ENCODE measurements at places on chromosomes 4 and X.

- peak; percentile 87 for DNase-seq
These were observed 3.3 kb downstream of the KLF3 start for GRCh38 chr4:38667085-38667893.

- no peak for DNase-seq
These were observed 114.5 kb downstream of the LARP7 start for GRCh38 chr4:112751447-112751846.

DNA sequence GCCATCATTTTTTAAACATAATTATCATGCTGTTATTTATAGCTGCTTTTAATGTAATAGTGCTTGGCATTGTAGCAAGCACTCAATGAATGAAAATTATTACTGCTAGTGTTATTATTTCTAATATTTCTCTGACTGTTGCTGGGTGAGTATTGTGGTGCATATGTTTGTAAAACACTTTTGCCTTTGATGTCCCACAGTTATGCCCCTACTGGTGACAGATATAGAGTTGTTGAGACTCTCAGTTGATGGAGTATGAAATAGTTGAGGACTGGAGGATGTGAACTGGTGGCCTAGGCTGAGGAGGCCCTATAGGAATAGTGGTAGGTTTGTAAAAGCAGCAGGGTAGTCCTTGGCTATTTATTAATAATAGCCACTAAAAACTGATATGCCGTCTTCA is 9.6 kb downstream of the INTS6L start:
- no peak for DNase-seq

DNA sequence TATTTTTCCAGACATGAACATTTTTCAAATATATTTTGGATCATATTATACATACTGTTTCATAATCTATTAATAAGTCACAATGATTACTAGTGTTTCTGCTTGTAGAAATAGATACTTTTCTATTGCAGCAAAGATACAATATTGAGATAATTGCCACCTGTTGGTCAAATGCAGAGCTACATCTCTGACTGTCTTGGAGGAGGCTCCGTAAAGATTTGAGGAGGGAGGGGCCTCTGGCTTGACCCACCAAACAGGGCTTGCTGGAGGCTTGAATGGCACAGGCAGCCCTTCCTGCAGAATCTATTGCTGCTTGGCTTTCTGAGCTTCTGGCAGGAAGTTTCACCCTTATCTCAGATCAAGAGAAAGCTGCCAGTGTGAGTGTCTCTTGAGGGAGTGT is 99.3 kb upstream of the ARMCX2 start:
- DNase-seq, result no peak

DNA sequence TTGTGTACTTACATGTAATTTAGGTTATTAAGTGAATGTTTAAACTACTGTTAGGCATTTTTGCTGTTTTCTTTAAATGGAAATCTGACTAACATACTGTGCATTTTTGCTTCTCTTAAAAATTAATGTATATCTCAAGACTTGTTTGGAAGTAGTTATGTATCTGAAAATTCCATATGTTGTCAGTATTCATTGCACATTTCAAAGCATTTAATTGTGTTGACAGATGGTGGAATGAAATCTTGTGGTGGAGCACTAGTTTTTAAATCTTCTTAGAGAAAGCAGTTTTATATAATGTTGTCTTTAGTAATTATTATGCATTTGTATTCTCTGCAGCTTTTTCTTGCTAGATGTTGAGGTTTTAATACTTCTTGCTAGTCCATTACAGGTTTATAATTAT is 71.5 kb upstream of the MSANTD1 start:
- DNase-seq, result no peak

GRCh38 chrX:102964940-102965339 is 27.9 kb downstream of the RAB40AL start:
- peak; percentile 2 for DNase-seq

DNA sequence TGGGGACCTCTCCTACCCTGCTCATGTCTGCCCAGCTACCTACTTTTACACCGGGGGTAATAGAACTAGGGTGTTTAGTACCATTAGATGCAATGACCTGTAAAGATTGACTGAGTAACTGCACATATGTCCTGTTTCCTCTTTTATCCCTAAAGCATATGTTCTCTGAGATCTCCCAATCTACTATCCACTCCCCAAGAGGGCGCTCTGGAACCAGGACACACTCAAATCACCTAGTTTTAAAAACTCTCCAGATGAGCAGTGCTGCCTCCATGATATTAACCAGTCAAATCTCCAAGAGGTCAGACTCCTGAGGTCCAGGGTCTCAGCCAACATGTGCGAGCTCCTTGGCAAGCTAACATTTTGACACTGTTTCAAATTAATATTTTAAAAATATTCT is 87.0 kb upstream of the TSPAN5 start:
- no peak for DNase-seq
